Skin of body (tissue), 3 donors: ENCODE measurements at places on chromosomes 12 and 14. TPM values are rescaled to one million over a fixed set of nuclear protein-coding genes. Genes with fewer than 3 reads are reported as not detected.

GRCh38 chr14:100807496-100807895, 18.4 kb upstream of the MEG3 start:
- DNase-seq: no peak

GRCh38 chr14:54189748-54190354, 207.0 kb upstream of the CDKN3 start:
- no peak for DNase-seq

DNA sequence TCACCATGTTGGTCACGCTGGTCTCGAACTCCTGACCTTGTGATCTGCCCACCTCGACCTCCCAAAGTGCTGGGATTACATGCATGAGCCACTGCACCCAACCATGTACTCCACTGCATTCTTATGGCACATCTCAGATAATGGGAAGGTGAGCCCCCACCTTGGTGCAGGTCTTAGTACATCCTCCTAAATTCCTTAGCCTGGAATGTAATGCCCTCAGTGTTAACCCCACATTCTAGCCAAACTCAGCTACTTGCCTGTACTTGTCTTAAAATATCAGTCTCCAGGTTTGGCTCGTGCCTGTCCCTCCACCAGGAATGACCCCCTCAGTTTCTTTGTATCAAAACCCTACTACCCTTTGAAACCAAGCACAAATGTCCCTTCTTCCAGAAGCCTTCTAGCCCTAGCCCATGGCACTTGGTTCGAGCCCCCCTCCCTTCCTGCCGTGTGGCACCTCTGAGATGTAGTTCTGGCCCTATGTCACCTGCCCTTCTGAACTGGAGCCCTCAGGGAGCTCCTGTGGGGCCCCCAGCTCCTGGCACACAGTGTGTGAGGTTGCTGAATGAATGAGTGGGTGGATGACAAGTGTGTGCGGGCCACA, 8.4 kb downstream of the KCNH3 start:
- DNase-seq: no peak

DNA sequence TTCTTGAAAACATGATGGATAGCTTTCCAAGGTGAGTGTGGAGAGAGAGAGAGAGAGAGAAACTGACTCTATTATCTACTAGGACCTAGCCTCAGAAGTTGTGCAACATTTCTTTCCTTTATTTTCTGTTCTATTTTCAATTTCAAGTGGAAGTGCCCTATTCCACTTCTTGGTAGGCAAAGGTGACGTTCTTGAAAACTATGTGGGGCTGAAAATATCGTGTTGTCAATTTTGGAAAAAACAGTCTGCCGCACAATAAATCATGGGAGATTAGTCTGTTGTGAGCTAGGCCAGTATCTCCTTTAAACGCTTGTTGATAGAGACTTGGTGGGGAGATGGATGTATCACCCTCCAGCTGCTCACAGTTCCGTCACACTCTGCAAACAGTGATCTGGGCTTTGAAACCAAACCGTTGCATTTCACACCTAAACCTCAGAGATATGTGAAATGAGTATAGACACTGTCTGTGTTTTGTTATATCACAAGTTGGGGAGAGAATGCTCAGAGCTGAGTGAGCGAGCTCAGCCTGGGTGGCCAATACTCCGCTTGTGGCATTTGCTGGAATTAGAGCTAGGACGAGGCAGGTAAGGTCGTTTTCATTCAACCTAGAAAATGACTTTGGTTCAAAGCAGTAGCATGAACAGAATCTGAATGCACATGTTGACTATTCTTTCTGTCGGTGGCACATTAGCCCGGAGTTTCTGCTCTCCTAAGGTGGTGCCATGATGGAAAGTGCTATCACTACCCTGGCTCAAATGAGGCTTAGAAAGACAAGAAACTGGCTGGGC, 75.1 kb upstream of the ST8SIA1 start:
- no peak for DNase-seq

The ANAPC7 gene
- 38.0 TPM for total RNA-seq

The TAS2R46 gene
- 7.0 TPM for total RNA-seq

DNA sequence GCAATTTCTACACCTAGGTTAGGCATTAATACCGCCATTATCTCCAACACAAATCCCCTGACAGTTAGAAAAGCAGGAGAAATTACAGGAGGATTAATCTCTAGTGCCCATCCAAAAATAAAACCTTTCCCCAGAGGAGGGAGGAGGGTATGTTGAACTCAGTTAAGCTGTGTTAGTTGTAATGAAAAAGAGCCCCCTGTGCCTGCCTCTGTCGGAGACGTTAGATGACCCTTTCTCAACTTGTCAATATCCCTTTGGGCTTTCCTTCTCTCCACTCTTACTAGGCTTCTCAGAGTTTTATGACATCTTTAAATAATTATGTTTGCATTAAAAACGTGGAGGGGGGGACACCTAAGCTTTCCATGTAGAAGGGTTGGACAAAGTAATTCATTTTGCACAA, 278.2 kb downstream of the PDZRN4 start:
- DNase-seq: no peak

GRCh38 chr14:42224053-42224888, 617.6 kb downstream of the LRFN5 start:
- peak; percentile 47 for DNase-seq

The AQP6 gene
- total RNA-seq: 0.20 TPM

The IGF1 gene
- total RNA-seq: 14.0 TPM

DNA sequence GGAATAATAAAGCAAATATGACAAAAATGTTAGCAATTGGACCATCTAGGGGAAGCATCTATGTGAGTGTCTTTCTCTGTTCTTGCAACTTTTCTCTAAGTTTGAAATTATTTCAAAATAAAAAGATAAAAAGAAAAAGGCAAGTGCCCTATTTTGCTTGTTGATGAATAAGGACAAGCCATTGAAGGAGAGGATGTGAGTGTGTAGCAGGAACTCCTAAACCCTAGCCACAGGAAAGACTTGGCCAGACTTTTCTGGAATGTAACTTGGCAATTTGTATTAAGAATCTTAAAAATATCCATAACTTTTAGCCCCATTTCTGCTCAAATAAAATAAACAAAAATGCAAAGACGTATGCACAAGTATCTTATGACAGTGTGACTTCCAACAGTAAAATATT, 279.4 kb downstream of the CACNA1C start:
- DNase-seq: no peak

DNA sequence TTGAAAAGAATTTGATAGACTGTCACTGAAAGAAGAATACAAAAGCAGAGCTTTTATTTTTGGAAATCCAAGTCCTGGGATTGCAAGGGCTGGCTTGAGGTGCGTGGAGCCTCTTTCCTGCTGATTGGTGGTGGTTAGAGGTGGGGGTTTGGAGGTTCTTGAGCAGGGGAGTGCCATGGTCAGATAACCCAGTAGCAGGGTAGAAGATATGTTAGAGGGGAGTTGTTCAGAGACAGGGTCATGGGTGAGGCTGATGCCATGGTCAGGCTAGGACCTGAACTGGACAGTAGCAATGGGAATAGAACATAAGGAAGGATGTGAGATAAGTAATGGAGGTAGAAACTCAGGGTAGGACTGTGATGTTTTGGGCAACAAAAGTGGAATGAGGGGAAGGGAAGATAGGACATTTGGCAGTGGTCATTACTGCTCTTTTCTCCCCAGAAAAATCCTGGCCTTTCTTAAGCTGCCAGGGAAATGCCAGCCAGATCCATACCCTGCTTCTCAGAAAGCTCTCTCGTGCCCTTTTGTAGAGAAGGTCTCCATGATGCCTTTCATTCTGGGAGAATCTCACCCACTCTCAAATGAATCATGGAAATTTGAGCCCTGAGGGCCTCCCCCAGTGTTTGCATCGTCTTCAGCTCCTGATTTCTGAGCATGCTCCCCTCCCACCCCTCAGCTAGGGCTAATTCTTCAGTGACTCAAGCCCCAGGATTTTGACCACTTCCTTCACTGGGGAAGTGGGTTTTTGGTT, 9.5 kb downstream of the EMP1 start:
- peak; percentile 51 for DNase-seq

DNA sequence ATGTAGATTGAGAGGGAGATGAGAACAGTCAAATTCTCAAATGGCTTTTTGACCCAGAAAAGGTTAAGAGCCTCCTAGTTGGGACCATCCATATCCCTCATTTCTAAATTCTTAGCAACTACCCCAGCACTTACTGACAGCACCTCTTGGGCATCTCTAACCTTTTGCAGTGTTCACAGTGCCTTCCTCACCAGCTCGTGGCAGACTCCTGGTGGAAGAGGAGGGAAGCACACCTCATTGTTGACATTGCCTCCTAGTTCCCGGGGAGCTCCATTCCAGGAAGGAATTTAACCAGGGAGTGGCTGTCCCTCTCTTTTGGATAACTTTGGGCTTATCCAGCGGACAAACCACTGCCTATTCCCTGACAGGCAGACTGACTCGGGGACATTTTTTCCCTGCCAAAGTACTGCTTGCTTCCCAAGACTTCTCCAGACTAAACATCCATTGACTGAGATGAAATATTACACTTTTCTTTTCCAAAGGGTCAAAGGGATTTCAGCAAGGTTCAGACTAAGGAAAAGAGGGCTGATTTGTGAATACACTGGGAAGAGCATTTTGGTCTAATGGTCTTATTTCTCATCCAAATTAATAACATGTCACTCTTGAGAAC, 9.0 kb upstream of the OR6J1 start:
- no peak for DNase-seq

- no peak for DNase-seq
These were observed 67.0 kb downstream of the C2CD5 start for GRCh38 chr12:22477166-22477893.

The TAS2R14 gene
- 6.8 TPM for total RNA-seq

The PLEKHD1 gene
- 0.20 TPM for total RNA-seq

GRCh38 chr12:52617403-52617785, 965 bp downstream of the KRT73 start:
- DNase-seq: no peak

- no peak for DNase-seq
These were observed 648.3 kb upstream of the MDGA2 start for GRCh38 chr14:48323665-48324064.

The KIF5A gene
- total RNA-seq: 0.39 TPM

The CLEC1B gene
- total RNA-seq: 0.39 TPM

The AICDA gene
- total RNA-seq: 0.20 TPM

DNA sequence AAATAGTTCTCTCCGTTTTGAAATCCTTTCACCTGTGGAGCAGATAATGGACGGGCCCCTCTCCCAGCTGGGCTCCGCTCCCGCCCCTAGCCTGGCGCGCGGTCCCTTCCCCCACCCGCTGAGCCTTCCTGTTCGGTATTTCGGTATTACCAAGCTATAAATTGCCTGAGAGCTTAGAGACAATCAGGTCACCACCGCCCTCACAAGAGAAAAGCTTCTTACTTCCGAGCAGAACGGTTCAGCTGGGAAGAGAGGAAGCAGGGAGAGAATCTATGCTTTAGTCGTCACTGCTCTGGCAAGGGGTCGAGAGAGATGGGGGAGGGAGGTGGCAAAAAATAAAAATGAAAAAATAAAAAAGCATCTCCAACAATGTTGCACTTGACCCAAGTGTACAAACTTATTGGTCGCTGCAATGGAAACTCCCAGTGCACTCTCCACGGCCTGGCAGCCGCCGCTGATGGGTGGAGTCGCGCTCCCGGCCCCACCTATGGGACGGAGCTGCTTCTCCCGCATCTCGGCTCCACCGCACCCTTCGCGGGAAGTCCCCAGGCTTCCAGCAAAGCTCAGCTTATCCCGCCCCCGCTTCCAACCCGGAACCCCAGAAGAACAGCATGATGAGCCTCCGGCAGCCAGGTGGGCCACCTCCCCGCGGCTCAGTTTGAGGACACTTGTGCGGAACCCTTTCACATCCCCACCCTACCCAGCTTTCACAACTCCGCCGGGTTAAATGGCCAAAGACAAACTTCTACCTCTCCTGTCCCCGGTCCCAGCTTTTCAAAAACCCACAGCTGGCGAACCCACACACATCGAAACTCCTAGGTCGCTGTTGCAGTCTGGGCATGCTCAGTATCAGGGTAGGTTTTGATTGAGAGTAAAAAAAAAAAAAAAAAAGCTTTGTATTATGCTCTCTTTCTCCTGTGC, 832 bp upstream of the SYT1 start:
- DNase-seq: no peak

The CD69 gene
- total RNA-seq: 9.7 TPM

The PXN gene
- 30.5 TPM for total RNA-seq

The PLEKHH1 gene
- 8.7 TPM for total RNA-seq

DNA sequence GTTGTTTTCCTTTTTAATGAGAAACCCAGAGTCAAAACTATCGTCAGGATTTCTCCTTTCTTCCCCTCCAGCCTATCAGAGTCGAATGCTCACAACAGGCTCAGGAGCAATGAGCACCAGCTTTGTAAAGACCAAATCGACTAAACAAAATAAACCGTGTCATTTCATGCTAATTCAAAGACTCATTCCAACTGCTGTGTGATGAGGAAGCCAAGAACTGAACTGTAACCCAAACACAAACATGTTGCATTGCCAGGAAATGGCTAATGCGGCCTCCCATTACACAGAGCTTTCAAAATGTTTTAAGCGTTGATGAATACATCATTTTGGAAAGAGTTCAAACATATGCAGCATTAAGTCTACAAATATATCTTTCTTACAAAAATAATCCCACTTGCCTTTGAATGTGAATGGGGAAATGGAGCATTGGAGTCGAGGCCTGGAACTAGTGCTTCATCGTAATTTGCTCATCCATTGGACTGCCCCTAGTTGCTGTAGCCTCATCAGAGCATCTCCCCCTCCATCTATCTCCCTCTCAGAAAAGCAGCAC, 349.5 kb downstream of the GXYLT1 start:
- DNase-seq: peak; percentile 72

DNA sequence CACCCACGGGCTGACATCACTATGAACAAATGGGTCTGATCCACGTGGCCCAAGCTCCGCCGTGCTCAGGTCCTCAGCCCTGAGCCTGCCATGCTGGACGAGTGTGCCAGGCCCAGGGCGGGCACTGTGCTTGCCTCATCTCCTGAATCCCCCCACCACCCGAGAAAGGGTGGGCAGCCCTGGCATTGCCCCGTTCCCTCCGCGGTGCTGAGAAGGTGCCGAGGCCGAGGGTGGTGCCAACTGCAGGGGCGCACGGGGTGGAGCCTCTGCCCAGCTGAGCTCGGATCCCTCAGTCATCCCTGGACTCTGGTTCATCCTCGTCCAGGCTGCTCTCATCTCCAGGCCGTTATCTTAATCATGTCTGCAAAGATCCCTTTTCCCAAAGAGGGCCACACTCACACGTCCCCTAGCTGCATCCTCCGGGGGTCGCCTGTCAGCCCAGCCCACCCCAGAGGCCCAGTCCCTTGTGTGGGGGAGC, 60.6 kb downstream of the NOC4L start:
- no peak for DNase-seq

DNA sequence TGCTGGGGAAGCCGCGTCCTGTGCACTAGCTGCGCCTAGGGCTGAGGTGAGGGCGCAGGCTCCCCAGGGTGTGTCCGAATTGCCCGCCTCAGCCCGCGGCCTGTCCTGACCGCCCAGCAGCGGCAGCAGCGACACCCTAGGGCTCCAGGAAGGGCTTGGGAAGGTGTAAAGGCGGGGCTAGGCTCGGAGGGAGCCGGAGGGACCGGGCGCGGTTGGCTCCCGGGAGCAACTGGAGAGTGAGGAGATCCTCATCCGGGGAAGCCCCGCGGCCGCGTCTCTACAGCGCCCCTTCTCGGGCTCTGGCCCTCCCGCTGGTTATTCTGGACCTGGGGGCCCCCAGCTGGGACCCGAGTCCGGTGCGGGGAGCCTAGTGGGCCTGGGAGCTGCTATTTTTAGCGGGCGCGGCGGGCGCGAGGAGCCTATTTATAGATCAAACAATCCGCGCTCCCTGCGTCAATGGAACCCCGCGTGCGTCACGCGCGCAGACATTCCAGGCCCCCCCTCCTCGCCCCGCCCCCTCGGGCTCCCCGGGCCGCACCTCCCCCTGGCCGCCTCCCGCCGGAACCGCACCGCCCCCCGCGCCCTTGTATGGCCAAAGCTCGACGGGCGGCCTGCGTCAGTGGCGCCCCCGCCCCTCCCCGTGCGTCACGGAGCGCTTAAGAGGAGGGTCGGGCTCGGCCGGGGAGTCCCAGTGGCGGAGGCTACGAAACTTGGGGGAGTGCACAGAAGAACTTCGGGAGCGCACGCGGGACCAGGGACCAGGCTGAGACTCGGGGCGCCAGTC, at the start of gene NR4A1:
TSS of gene NR4A1 (plus strand) at position 685 of the 784 bp plus-strand sequence. CDS start 2,887 bp downstream, outside the sequence.
- peak; percentile 93 for DNase-seq

The JAG2 gene
- 27.0 TPM for total RNA-seq
